Left lung (tissue), 14 donors: ENCODE measurements at places on chromosomes 2 and 18.
A peak's percentile ranks its signal among the peaks of the same experiment; 100 is the strongest.

DNA sequence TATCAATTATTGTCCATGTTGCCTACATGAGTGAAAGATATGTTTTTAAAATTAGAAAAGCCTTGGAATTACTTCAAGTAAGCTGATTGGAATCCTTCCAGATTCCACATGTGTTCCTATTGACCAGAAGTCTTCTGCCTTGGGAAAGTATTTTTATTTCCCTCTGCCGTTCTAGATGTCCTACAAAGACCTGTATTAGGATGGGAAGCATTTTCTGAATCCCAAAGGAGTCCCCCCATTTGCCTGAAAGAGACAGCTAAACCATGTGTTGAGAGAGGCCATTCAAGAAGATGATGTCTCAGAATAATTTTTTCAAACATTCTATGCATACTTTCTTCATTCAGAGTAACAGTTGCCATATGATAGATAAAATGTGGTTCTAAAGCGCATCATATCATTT is 19.0 kb upstream of the MYO1B start:
- DNase-seq = no peak

- DNase-seq = no peak
Measured at GRCh38 chr18:3914833-3915610, 465.1 kb downstream of the TGIF1 start.

- no peak for DNase-seq
Measured at GRCh38 chr2:46337208-46337994, 40.2 kb downstream of the EPAS1 start.

DNA sequence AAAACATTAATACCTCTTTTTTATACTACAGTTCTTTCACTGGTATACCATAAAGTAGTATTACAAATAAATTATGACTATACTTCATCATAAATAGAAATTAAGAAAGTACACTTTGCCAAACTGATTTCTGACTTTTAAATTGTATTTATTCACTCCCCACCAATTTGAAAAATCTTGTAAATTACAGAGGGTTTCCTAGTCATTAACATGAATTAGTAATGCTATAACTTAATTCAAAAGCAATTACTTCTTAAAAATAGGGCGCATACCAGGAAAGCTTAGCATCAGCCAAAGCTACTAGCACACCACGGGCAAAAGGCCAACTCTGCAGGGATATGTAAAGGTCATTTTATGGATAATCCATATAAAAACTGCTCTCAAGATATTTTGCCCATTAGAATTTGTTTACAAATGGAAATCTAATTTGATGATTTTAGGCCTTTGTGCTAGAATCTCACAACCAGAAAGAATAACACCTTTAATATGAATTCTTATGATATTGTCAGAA is 142.3 kb downstream of the PIGN start:
- DNase-seq = no peak

GRCh38 chr2:28435814-28436351 is 43.2 kb downstream of the FOSL2 start:
- DNase-seq = no peak

- no peak for DNase-seq
Measured at GRCh38 chr2:128495996-128496547, 177.4 kb upstream of the HS6ST1 start.

- no peak for DNase-seq
Measured at GRCh38 chr18:59096098-59096789, 43.4 kb upstream of the SEC11C start.

- no peak for DNase-seq
Measured at GRCh38 chr2:78486565-78486964, 538.9 kb upstream of the REG3G start.

DNA sequence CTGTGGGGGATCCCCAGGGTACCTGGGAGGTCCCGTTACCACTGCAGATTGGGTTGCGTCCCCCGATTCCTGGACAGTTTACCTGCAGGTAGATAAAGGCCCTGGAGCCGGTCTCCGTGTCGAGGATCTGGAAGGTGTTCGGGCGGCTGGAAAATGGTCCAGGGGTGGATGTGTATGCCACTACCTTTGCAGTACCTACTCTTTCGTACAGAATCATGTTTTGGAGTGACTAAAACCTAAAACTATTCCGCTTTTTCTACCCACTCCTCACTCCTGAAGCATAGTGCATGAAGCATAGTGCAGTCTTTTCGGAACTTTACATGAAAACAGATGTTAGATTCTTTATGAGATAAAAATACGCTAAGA is 418 bp downstream of the WDR75 start:
- DNase-seq = no peak

GRCh38 chr18:13335903-13336302 is 117.3 kb downstream of the LDLRAD4 start:
- DNase-seq = no peak

DNA sequence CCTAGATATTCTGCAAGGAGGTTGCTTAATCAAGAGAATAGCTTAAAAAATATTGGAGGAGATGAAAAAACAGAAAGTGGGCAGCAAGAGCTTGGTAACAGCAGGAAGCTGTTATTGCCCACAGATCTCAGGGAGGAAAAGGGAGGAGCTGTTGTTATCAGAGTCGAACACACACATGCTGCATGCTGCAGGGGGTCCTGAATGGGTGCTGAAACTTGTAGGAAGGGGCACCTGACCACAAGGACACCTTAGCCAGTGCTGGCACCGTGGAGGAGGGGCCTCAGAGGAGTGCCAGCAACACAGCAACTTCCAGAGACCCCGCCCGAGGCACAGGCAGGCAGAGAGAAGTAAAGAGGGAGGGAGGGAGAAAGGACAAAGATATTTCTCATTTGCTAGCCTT is 332.9 kb downstream of the SOCS6 start:
- DNase-seq = no peak

DNA sequence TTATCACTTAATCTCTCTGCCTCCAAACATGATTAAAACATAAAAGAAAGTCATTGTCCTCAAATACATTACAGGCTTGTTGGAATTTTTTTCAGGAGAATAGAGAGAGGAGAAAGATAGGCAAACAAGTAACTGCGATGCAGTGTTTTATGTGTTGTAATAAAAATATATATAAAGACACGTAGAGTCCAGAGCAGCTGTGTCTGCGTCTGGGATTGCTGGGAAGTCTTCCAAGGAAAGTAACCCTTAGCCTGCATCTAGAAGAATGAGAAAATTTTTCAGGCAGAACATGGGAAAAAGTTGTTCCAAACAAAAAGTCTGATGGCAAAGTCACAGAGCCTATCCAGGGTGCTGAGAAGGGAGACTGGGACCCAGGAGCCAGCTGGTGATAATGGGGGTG is 91.8 kb upstream of the ST6GAL2 start:
- DNase-seq = no peak

GRCh38 chr18:60936101-60936500 is 397.1 kb upstream of the CDH20 start:
- no peak for DNase-seq

GRCh38 chr18:52971097-52971496 is 631.1 kb downstream of the DCC start:
- DNase-seq = no peak

DNA sequence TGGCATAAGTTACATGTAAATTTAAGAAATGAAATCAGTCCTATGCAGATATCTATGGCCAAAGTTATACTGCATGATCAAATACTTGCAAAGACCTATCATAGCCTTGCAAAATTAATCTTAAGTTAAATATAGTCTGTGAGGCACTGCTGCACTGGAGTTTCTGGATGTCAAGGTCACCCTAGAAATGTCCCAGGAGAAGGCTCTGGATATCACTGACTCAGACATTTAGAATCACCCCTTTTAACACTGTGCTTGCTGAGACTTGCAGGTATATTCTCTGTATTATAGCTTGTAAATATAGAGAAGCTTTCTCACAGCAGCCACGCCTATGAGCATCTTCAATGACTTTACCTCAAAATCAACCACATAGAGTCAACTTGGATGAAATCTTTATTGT is 51.5 kb downstream of the ETAA1 start:
- no peak for DNase-seq

GRCh38 chr2:228798458-228799207 is 472.5 kb downstream of the PID1 start:
- no peak for DNase-seq

DNA sequence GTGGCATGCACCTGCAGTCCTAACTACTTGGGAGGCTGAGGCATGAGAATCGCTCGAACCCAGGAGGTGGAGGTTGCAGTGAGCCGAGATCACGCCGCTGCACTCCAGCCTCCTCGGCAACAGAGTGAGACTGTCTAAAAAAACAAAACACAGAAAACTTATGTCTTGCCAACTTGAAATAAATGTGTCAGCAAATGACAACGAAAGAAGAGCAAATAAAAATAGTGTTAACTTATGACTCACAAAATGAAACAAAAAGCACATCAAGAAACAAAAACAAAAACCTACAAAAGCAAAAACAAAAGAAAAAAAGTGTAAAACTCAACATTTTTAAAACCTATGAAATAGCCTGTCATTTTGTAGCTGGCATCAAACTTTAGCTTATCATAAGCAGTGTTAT is 65.2 kb downstream of the KCNH7 start:
- DNase-seq = no peak

DNA sequence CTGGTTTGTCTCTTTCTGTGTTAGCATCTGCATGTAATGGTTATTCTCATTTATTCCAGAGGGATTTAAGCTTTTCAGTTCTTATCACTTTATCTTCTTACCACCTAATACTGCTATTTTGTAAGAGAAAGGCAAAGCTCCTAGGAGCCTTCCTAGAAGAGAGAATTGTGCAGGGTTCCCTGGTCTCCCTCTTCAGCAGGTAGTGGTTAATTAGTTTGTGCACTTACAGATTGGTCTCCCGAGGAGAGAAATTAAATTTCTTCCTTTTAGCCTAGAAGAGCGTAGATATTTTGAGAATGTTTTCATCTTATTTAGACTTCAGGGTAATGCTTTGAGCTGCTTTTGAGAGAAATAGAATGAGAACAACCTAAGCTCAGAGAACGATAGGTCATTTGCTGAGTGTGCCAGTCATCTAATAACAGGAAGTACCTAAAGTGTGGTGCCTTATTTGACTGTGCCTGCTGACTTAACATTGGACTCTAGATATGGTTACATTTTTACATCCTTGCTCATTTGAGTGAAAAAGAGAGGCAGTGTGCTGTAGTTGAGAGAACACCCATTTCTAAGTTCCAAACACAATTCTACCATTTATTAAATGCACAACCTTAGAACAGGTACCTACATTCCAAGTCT is 651.4 kb downstream of the STK39 start:
- no peak for DNase-seq

- peak; percentile 33 for DNase-seq
Measured at GRCh38 chr2:169734169-169734847, 676 bp downstream of the KLHL23 start.

DNA sequence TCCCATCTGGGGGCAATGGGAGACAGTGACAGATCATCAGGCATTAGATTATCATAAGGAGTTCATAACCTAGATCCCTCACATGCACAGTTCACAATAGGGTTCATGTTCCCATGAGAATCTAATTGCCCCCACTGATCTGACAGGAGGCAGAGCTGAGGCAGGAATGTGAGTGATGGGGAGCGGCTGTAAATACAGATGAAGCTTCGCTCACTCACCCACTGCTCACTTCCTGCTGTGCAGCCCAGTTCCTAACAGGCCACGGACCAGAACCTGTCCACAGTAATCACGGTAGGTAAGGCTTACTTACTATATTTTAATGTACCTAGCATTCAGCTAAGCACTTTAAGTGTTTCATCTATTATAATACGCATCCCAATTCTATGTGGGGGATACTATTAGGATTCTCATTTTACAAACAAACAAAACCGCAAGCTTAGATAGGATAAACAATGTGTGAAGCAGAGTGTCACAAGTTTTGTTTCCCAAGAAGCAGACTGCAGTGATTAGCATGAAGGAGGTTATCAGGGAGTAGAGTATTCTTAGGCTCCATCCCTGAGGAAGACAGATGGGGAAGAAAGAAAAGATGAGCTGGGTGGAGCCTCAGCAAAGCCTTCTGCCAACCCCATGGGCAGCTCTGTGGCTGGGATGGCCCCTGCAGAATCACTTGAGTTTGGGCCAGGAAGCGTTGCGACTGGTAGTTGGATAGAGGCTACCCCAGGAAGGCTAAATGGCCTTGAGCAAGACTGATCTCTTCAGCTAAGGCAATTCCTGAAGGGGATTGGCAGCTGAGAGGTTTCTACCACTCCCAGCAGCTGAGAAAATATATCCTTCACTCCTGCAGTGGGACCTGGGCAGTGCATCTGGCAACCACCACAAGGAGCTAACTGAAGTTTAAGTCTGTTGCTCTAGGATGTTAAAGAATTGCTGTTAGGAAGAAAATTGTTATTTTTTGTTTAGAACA is 133.1 kb downstream of the MREG start:
- DNase-seq = no peak

DNA sequence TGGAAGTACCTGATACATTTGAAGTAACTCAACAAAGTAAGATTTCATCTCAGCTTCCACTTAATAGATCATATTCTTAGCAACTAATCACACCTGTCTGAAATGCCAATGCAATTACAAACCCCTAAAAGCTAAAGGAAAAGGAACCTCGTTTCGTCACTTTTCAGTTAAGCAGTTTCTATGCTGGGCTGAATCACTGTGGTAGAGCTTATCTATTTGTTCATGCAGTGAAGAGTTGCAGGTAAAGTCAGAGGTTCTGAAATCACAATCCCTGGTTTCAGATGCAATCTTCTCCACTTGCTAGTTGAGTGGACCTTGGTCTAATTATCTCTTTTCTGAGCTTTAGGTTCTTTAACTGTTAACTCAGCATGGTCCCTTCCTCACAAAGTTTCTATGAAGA is 6.3 kb downstream of the HRH4 start:
- DNase-seq = no peak

GRCh38 chr2:29606104-29607037 is 315.0 kb downstream of the ALK start:
- DNase-seq = no peak

DNA sequence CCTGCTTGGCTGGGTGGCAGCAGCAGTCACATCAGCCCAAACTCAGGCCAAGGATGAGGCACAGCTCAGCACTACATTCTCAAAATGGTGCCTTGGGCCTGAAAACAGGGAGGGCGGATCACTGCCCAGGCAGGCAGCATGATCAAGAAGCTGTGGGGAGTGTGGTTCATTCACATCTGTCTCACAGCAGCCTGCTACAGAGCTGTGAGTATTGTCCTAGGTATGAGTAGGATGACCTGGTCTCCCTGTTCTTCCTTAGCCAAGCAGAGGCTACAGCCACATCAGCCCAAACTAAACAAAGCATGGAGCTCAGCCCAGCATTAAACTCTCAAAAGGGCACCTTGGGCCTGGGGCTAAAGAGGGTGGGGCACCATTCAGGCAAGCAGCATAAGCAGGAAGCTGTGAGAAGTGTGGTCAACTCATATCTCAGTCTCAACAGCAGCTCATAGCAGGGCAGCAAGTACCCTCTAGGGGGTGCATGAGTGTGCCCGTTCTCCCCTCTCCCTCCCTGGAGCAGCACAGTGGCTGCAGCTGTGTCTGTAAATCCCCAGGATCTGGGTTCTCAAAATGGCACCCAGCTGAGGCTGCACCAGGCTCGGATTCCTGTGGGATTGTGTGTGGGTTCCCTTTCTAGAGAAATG is 139.6 kb downstream of the TRABD2A start:
- no peak for DNase-seq
